Urothelium cell line (cell line): ENCODE measurements at places on chromosomes 1 and 21.

DNA sequence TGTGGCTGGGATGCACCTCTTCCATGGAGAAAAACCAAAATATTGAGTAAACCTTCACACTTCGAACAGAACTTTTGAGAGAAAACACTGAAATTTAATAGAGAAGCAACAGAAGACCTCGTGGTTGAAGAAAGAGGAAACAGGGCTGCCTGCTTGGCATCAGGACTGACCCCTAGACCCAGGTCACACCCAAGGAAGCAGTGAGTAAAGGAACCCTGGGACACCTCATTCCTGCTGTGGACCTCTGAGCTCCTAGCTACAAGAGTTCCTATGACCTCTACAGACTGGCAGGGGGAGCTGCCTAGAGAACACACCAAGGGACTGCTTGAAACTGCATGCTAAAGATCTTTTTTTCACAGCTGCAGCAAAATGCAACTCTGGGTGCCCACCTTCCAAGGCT, 67.8 kb downstream of the FASLG start:
- DNase-seq: no peak

DNA sequence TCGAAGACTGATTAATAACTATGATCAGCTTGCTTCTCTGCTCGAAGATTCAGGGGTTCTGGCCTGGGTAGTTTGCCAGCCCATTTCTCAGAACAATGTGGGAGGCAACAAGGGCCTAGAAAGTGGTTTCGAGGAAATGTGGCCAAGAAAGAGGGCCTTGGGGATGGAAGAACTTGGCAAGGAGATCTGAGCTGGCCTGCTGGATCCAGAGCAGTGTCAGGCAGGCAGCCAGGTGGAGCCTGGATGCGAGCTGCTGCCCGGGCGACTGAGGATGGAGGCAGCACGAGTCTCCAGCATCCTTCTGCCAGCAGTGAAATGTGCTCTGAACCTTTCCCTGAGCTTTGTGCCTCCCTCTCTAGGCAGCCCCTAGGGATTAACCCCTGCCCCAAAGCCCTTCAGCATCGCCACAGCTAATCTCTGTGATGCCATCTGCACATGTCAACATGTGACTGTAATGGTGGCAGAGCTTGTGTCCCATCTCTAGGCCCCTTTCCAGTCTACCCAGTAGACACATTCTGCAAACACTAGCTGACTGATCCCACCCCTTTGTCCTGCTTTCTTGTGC, 61.0 kb upstream of the NEK2 start:
- peak; percentile 31 for DNase-seq

DNA sequence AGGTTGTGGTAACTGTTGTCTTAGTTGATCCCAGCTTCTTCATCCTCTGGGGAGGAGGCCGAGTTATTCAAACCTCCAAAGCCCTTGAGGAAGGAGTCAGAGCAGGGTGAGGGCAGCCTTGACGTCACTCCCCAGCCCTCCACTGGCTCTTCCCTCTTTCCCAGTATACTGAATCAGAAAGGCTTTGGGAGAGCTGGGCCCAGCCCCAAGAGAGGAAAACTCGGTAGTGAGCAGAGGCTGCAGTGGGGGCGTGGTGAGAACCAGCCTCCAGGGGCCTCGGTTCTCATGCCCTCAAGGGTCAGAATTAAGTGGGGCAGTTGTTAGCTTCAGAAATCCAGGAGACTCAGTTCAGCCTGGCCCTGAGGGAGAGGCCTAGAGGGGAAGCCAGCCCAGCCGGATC, 1.8 kb upstream of the GJA4 start:
- DNase-seq: no peak

- peak; percentile 84 for DNase-seq
Observed at GRCh38 chr1:1079408-1080121, 5.5 kb upstream of the RNF223 start.

GRCh38 chr1:201085902-201086735, 26.1 kb downstream of the CACNA1S start:
- DNase-seq: peak; percentile 74

- DNase-seq: no peak
Observed at GRCh38 chr1:163213626-163214025, 10.9 kb upstream of the RGS5 start.

- no peak for DNase-seq
Observed at GRCh38 chr1:206037581-206037980, 13.9 kb upstream of the CTSE start.

DNA sequence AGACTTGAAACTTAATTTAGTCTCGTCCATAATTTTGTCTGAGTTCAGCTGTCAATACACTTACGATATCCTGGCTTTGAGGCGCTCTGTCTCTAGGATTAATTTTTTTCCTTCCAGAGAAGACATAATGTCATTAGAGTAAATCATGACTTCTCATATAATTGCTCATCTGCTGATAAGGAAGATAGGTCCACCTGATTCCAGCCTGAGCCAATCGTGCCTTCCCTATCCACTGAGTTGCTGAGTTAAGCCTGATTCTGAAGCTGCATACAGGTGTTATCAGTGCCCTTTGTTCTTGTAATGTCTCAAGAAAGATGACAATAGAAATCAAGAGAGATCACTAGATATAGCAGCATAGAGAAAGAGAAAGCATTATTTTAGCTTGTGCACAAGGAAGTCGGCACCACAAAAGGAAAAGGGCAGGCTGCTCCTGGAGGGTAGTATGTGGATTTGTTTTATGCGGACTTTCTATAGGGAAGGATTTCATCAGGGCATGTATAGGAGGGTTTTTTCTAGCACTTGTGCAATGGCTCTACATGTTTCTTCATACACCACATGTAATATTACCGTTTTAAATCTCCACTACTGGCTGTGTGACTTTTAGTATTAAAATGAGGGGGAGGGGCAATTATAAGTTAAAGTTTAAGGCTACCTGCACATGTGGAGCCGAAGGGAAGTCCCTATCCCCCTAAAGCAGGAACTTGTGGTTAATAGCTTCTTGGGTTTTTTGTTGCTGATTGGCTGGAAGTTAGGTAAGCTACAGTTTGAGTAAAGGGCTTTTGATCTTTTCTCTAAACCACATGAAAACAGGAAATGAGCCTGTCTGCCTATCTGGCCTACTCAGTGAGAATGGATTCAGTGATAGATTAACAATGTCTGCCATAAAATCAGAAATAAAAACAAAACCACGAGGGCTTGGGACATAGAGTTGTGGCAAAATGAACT, 133.4 kb downstream of the PLPPR5 start:
- DNase-seq: peak; percentile 10

DNA sequence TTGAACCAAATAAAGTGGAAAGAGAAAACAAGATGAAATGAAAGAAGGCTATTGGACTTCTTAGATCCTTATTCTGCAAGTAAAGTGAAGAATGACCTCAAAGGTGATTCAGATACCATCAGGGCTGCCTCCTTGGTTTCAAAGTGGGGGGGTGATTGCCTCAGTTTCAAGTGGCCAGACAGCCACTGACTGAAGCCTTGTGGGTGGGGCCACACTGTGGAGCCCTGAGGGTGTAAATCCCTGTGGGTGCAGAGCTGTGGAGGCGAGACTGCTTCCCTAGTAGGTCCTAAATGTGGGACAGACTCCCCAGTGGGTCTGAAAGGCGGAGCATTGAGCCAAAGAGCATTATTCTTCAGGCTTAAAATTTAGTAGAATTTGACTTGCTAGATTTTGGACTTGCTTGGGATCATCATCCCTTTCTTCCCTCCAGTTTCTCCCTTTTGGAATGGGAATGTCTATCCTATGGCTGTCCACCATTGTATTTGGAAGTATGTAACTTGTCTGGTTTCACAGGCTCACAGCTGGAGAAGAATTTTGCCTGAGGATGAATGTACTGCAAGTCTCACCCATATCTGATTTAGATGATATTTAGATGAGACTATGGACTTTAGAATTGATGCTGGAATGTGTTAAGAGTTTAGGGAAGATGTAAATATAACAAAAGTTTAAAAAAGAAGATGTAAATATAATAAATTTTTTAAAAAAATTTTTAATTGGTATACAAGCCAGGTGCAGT, 71.6 kb upstream of the SOX13 start:
- no peak for DNase-seq

GRCh38 chr1:225454733-225455132, 26.9 kb upstream of the LBR start:
- peak; percentile 73 for DNase-seq

DNA sequence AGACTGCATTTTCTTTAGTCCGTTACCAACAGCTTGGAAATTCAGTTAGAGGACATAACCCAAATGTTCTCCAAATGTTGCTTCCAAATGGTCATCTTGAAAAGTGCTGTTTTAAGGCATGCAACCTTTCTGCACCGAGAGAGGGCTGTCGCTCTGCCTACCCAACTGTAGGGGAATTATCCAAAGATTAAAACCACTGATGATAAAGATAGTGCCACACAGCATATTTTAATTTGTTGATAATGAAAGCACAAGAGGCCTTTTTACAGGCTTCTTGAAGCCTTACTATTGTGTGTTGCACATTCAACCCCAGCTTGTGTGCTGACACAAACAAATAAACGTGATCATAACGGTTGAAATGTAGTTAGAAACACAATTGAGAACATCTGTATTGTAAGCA, 121.5 kb downstream of the LMO4 start:
- DNase-seq: no peak

GRCh38 chr1:101030881-101031280, 5.3 kb upstream of the DPH5 start:
- DNase-seq: no peak

- DNase-seq: no peak
Observed at GRCh38 chr1:206575894-206576737, 36.1 kb downstream of the EIF2D start.
